ENCODE measurements at places on chromosomes 11 and 22.

- no peak for DNase-seq
These were observed 51.5 kb downstream of the LHFPL7 start for GRCh38 chr22:24894998-24895397.

DNA sequence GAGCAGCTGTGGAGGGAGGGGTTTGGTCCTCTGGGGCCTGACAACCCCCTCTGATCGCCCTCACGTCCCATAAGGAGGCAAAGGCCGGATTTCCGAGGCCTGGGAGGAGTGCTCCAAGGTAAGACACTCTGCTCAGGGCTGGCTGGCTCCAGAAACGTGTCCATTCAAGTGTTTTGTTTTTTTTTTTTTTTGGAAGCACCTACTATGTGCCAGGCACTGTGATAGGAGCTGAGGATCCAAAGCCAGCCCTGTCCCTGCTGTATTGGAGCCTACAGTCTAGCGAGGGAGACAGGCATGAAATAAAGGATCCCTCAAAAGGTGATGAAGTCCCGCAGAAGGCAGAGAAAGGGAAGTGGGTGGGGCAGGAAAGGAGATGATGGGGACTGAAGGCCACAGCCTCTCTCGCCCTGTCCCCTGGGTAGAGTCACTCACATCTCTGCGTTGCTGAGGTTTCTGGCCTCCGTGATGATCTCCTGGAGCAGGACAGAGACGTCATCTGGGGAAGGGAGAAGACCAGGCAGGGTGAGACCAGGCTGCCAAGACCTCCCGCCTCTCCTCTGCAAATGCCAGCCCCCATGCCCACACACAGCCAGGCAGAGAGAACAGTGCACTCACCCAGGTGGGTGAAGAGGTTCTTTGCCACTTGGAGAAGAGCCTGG lies 89.2 kb downstream of the PDE2A start:
- no peak for DNase-seq

GRCh38 chr22:42613872-42614301 lies 796 bp downstream of the POLDIP3 start:
- DNase-seq, result no peak

DNA sequence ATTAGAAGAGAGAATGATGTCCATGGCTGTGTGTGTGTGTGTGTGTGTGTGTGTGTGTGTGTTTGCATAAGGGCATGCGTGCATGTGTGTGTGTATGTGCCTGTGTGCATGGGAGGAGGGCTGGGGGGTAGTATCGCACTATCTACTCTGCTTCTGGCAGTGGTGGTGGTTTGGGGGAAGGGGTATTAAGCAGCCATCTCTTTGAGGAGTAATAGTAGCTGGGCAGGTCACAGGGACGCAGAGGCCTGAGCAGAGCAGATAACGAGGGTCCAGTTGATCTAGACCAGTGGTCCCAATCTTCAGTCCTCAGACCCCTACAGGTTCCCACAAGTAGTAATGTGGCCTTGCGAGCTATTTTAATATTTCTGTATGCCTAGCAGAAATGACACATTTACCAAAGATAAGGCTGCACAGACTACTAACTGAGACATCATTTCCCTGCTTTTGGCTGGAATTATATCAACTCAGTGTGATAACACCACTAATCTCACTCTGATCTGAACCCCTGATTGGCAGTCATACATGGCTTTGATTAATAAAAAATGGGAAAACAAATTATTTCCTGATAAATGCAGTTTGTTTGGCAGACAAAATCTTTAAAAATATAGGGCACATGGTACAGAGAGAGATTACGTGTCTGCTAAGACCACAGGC lies 354.3 kb downstream of the BUD13 start:
- no peak for DNase-seq

GRCh38 chr22:37681556-37682049 lies 4.5 kb upstream of the NOL12 start:
- peak; percentile 72 for DNase-seq

- no peak for DNase-seq
These were observed 174.4 kb downstream of the SWAP70 start for GRCh38 chr11:9838229-9838628.

GRCh38 chr11:106463154-106463553 lies 385.7 kb downstream of the AASDHPPT start:
- DNase-seq, result no peak

DNA sequence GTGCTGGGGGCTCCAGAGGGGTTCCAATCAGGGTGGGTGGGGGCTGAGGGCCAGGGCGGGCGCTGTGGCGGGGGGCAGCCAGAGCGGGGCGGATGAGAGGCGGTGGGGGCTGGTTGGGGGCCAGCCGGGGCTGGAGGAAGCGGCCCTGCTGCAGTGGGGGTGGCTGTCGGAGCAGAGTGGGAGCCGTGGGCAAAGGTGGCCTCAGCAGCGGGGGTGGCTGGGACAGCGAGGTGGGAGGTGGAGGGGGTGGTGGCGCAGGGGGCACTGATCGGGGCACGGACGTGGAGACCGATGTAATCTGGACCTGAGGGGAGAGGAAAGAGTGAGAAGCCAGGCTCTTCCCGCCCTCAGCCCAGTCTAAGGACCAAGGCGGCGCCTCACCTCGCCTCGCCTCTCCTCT lies 5.1 kb downstream of the RCOR2 start:
- no peak for DNase-seq

DNA sequence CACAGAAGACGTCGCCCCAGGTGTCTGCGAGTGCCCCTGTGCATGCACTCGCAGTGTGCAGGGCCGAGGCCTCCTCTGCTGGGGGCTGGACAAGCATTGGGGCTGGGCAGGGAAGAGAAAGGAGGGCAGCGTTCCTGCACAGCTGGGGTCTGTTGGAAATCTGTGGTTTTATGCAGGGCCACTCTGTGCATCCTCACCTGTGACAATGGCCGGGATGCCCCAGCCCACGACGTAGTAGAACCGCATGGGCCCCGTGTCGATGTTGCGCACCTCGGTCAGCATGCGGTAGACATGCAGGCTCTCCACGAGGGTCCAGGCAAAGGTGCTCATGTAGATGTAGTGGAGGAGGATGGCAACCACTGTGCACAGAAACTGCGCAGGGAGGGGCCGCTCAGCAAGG lies 37.2 kb downstream of the TRMU start:
- no peak for DNase-seq

DNA sequence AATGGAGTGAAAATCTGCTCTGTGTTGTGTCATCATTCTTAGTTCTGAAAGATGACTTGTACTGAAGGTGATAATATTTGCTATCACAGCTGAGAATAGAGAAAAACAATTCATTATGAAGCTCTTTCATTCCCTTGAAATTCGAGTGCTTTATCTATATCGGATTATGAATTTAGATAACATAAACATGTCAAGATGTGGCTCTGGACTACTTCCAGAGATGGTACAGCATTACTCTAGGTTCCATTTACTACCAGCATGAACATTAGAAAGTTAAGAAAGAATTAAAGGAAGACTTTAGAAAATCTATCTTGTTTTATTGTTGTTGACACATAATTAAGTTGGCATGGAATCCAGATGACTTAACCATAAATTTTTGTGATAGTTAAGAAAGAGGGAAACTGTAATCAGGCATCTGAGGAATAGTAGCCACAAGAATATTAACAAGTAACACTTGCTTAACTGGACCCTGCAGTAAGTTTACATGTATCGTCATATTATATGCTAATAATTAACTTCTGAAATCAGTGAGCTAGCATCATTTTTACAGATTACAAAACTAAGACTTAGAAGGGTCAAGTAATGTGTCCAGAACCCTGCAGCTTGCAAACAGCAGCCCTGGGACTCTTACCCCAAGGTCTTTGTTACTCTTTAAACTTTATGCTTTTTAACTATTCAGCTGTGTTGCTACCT lies 182.6 kb downstream of the DDX10 start:
- DNase-seq, result no peak

All from effector memory CD8-positive, alpha-beta T cell (primary cell).